ENCODE measurements at places on chromosomes 3 and 15.
A peak's percentile ranks its signal among the peaks of the same experiment; 100 is the strongest.

DNA sequence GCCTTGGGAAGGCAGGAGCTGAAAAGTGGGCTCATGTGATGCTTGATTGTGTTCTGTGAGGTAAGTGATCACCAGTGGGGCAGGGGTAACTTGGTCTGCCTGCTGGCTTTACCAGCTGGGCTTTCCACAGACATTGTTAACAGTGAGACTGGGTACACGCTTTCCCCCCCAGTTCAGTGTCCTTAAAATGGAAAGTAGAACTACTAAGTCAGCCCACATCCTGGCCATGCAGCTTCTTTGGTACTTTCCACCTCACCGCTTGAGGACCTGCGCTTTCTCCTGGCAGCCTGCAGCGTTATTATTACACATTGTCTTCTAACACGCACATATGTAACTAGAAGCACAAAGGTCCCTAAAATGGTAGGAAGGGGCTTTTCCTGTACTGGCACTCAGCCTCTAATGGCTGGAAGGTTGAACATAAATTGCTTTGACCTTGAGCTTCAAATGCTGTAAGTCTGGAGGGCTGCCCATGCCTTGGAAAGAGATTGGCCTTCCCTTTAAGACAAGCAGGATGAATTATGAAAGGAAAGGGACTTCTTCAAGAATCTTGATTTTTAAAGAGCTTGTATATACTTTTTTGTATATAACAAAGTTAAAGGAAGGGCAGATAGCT lies 216.1 kb upstream of the ROPN1 start:
- no peak for DNase-seq

- no peak for DNase-seq
These were observed 169.5 kb downstream of the MBNL1 start for GRCh38 chr3:152438181-152438580.

DNA sequence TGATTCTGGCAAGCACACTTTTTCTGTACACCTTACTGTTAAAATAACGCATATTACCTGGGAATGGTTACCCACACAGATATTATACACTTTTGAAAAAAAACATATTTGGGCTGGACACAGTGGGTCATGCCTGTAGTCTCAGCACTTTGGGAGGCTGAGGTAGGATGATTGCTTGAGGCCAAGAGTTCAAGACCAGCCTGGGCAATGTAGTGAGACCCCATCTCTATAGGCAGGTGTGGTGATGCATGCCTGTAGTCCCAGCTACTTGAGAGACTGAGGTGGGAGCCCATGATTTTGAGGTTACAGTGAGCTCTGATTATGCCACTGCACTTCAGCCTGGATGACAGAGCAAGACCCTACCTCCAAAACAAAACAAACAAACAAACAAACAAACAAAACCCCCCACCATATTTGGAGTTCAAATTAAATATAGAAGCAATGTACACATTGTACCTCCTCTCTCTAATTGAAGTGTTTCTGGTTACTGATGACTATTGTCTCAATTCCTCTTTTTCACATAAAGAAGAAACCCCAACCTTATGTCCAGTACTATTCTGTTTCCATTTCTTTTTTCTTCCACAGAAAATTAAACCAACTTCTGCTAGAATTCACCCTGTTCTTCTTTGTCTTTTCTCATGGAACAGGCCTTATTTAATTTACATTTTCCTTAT lies 152.6 kb upstream of the UMPS start:
- DNase-seq = no peak

DNA sequence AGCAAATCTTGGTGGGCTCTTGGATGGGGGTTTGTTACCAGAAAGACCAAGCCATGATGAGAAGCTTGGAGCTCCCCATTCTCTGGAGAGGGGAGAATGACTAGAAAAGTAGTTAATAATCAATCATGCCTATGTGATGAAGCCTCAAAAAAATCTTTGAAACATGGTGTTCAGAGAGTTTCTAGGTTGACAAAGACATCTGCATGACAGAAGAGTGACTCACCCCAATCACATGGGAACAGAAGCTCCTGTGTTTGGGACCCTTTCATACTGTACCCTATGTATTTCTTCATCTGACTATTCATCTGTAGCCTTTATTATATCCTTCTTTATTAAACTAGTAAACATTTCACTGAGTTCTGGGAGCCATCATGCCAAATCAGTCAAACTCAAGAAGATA lies 87.4 kb downstream of the BCHE start:
- no peak for DNase-seq

- no peak for DNase-seq
These were observed 6.7 kb upstream of the CCR1 start for GRCh38 chr3:46214751-46215352.

DNA sequence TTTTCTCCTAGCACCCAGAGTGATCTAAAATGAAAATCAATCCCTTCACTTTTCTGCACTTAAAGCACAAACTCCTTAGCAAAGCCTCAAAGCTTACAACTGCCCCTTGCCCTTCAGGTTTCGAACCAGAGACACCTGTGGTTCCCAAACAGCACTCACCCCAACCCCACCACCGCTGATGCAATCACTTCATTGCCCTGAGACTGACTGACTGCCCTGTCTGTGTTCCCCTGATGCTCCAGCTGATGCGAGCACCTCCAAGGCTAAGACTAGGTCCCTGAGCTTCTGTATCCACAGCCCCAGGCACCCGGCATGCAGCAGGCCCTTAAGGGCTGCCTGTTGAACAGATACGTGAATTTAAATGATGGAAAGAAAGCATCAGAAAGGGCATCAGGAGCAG lies 127.3 kb downstream of the ZNF621 start:
- DNase-seq = no peak

GRCh38 chr3:44058022-44058867 lies 183.4 kb upstream of the TOPAZ1 start:
- DNase-seq = peak; percentile 48
